ENCODE measurements at places on chromosomes 11 and 22.

DNA sequence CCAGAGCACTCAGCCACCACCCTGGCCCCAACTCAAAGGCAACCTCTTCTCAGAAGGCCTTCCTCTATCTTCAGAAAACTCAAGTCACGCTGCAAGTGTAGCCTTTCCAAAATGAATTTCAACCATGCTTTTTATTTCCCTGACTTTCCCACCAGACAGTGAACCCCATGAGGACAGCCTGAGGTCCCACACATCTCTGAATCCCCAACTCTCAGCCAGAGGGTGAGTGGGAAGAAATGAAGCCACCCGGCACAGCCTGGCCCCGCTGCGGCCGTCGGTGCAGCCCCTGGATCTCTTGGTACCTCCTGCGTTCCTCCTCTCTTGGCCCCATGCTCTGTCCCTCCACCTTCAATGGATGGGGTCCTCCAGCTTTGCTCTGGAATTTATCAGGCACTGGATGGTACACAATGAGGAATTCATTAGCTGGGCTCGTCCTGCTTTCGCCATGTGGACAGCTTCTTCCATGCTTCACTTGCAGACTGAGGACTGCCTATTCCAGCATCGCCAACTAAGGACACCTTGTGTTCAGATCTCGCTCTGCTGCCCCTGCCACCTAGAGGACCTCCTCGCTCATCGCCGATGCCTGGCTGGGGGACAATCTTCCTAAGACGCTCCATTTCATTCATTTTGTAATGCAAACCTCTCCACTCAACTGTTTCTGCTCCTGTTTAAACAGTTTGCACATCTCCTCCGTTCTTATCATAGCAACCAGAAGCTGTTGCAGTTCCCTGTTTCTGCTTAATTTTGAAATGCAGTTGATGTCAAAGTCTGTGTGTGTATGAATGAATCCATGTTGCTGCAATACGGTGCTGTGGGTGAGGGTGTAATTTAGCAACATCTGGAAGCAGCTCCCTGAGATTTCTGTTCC lies 672.1 kb downstream of the TBC1D22A start:
- no peak for DNase-seq

DNA sequence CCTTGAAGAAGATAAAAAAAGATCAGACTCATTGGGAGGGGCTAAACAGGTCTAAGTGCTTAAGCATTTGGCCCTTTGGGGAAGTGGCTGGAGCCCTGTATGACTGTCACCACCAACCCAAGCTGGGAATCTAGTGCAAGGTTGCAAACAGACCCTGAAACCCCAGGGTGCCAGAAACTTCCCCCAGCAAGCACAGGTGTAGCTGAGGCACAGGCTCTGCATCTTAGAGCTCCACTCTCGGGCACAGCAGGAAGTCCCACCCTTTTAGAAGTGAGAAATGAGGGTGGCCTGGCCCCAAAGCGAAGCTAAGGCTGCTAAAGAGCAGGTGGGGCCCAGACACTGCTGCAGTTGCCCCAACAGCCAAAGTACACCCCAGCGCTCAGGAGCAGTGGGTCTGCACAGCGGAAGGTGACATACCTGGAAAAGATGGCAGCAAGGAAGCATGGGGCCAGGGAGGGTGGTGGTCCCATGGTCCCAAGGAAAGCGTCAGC lies 5.8 kb upstream of the KDM2A start:
- DNase-seq: no peak

DNA sequence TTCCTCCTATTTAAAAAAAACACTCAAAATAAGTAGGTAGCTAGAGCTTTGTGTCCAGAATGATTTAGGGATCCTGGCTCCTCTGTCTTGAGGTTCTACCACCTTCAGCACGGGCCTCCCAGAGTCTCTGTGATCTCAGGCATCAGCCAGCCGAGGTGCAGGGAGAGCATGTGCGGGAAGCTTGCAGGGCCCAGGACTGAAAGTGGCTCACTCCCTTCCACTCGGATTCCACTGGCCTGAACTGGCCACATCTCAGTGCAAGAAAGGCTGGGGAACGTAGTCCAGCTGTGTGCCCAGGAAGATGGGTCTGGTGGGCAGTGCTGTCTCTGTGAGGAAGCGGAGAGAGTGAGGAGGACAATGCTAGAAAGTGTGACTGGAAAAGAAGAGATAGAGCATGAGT lies 68.3 kb upstream of the MYOD1 start:
- DNase-seq: no peak

DNA sequence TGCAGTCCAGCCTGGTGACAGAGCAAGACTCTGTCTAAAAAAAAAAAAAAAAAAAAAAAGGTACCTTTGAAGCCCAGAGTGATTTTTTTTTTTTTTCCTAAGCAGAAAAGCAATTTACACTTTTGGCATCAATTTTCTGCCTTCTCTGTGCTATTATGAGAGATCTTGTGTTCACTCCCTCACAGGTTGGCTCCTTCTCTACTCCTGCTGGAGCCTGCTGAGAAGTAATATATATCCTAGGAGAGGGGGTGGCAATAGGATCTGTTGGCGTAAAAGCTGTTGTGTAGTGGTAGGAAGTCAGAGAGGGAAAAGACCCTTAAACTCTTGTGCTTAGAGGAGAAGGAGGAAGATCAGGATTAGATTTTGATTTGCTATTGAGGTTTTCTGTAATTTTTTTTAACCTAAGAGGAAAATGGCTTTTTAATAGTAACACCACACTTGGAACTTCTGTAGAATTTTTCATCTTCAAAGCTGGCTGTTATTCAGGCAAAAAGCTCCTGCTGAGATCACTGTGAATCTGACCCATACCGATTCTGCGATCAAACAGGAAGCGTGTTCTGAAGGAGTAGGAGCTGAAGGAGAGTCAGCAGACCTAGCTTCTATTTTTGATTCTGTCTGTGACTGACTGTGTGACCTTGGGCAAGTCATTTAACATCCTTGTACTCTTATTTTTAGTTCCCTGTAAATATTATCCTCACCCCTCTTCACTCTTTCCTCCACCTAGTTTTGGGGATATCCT lies 77.7 kb downstream of the TRIM44 start:
- no peak for DNase-seq

DNA sequence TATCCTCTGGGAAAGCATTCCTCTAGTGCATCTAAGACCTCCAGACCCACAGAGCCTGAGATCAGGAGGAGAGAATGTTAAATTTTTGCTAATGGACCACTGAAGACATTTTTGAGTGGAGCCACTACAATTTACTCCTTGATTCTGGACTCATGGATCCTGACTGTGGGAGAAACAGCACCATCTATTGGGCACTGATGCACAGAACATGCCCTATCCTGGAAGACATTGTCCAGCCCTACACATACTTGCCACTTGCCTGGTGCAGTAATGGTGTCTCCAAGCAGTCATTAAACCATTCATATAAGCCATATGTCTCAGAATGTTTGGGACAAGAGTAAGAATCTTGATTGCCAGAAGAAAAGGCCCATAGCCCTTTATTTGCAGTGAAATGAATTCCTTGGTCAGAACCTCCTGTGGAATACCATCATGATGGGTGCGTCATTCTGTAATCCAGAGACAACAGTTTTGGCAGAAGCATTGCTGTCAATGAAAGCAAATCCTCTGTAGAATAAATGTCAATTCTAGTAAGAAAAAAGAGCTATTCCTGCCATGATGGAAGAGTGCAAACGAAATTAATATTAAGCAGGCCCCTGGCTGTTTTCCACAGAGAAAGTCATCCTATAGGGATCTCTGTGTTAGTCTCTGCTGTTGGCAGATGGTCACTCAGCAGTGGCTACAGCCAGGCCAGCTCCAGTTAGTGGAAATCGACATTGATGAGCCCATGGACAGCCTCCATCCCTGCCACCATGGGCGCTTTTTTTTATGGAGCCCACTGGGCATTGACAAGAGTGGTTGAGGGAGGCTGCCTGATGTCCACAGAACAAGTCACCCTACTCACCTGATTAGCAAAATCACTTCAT lies 43.5 kb downstream of the GGTLC2 start:
- DNase-seq: no peak

GRCh38 chr11:117580866-117581265 lies 216.2 kb downstream of the DSCAML1 start:
- no peak for DNase-seq
